Fibroblast of pulmonary artery (primary cell): ENCODE measurements at places on chromosomes 4 and X.
A peak's percentile ranks its signal among the peaks of the same experiment; 100 is the strongest.

- no peak for DNase-seq
Measured at GRCh38 chr4:146550161-146550560, 28.4 kb upstream of the SLC10A7 start.

DNA sequence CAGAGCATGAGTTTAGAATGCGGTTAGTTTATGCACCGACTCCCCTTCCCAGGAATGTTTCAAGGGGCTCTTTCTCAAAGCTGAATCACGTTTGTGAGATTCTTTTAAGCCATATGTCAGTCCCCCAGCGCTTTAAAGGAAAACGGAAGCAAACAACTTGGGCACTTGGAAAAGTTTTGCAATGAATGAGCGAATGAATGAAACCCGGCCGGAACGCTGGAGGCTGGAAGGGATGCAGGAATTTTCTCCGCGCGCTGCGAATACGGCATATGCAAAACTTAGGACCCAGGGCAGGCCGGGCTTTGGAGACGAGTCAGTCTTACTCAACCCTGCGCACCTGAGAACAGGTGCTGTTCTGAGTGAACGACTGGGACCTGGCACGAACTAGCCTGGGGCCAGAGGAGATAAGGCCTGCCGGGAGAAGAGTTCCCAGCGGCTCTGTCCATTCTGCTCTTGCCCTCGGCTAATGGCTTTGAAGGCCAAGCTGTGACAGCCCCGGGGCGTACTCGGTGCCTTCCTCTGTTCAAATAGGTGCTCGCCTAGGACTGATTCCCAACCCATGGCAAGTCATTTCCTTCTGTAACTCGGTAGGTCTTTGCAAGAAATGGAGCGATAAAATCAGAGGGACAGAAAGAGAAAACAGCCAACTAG lies 743 bp upstream of the NRK start:
- peak; percentile 35 for DNase-seq

DNA sequence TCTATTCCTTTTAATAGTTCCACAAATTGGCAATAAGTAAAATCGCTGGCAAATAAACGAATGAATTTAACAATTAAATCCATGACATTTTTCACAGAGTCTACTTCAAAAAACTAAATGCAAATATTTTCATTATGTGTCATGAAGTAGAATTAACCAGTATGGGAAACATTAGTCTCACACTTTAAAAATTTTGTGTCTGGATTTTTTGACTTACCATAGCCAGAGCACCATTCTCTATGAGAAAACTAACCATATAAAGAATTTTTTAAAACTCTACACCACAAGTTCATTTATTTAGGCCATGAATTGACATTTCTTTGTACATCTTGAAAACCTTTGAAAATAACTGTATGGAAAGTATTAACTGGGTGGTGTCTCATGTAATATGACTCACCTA lies 41.2 kb downstream of the PRDM5 start:
- DNase-seq, result no peak

- DNase-seq, result peak; percentile 67
Measured at GRCh38 chr4:14415146-14415545, 587.1 kb upstream of the CPEB2 start.

DNA sequence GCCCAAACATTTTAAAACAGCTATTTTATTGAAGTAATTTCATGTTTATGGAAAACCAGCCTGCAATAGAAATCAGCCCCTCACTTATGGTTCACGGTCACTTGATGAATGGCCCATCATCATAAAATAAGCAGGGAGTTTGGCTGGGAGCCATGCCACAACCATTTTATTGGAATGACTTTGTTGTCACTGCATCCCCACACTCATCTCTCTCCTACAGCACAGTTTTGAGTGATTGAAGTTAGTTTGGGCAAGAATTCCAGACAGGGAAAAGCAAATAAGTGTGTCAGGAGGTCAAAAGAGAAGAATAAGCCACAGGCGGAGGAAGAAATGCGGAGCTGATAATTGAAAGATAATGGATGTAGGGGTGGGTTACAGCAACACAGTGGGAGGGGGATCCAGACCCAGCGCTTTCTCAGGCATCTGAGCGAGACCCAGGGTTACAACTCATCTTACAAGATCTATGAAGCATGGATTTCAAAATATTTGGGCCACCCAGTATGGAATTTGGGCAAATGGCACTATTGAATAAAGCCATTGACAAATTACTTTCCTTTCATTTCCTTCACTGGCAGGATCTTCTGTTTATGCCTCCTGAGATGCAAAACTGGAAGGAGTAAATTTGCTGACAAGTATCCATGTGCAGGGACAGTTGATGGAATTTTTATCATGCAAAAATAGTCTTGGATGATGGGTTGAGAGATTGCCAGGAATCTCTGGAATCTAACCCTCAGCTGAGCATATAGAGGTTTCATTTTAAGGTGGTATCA lies 100.8 kb downstream of the SHROOM3 start:
- no peak for DNase-seq

- DNase-seq, result no peak
Measured at GRCh38 chrX:136766785-136767103, 14.0 kb downstream of the ARHGEF6 start.

- no peak for DNase-seq
Measured at GRCh38 chrX:7219153-7219705, 71.3 kb upstream of the PUDP start.

GRCh38 chrX:44690129-44690528 lies 147.5 kb upstream of the FUNDC1 start:
- no peak for DNase-seq

DNA sequence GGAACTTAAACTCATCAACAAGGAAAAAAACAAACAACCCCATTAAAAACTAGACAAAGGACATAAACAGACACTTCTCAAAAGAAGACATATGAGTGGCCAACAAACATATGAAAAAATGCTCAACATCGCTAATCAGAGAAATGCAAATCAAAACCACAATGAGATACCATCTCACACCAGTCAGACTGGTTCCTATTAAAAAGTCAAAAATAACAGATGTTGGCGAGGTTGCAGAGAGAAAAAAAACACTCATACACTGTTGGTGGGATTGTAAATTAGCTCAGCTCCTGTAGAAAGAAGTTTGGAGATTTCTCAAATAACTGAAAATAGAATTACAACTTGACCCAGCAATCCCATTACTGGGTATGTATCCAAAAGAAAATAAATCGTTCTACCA lies 28.7 kb downstream of the APLN start:
- no peak for DNase-seq

GRCh38 chr4:155667222-155667567 lies 547 bp downstream of the GUCY1A1 start:
- peak; percentile 7 for DNase-seq

- DNase-seq, result no peak
Measured at GRCh38 chrX:151771726-151772125, 37.2 kb downstream of the CNGA2 start.

DNA sequence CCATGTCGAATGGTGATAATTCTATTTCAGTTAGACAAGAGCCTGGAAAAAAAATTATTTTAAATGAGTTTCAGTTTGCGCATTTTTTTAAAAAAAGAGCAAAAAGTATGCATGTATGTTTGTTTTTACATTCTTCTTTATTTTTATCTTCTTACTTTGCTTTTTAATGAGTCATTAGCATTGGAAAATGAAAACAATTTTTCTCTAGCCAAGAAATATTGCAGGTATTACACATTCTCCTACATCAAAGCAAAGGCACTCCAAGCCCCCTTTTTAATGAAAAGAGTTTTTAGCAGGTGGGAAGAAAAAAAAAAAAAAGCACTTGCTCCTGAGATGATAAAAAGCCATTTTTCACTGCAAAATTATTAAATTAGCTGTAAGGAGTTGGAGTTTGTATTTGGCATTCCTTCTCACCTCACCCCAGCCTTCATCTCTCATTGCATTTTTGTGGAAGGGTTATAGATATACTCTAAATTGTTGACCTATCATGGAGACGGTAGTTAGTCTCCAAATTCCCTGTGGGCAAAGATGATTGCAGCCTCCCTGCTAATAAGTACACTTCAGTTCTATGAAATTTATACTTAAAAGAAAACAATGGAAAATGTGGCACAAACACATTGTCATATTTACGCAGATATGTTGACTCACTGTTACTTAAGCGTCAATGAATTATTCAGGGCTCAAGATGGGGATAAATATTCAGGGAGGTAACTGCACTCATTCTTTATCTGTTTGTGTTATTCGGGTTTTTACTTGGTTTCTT lies 43.8 kb downstream of the PALLD start:
- peak; percentile 26 for DNase-seq

DNA sequence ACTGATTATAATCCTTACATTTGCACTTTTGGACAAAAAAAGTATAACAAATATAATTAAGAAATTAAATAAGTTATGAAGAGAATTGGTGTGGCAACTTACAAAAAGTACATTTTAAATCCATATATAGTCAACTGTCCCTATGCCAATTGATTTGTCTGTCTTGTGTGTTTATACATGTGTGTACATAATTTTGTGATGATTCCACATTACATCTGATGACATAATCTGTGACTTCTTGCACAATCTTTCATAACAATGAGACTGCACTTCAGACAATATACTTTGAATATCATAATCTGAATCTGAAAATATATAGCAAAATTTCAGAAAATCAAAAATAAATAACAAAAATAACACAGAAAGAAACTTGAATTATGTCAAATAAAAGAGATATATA lies 953.4 kb downstream of the FAT4 start:
- peak; percentile 86 for DNase-seq

DNA sequence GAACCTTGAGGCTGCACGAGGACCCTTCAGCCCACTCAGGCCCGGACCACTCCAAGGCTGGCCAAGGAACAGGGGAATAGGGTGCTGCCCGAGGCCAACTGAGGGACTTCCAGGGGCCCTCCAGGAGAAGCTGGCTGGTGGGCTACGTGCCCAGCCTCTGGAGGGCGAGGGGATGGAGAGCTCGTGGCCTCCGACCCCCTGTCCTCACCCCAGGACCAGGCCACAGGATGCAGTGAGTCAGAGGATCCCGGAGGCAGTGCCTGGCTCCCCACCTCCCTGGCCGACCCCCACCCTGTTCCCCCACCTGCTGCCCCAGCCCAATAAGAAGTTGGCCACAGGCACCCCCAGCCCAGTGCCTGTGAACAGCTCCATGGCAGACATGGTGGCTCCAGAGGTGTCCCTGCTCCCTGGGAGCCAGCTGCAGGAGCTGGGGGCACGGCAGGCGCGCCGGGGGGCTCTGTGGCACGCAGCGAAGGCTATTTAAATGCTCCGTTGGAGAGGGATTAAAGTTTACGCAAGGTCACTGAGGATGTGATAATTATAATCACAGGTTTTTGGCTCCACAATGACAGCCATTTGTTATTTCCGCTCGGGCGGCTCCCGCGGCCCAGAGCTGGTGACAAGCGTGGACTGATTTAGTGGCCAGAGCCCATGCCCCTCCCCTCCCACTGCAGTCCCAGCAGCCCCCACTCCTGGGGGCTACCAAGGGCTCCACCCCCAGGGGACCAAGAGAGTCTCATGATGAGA lies 95.7 kb upstream of the NKX1-1 start:
- DNase-seq, result no peak

DNA sequence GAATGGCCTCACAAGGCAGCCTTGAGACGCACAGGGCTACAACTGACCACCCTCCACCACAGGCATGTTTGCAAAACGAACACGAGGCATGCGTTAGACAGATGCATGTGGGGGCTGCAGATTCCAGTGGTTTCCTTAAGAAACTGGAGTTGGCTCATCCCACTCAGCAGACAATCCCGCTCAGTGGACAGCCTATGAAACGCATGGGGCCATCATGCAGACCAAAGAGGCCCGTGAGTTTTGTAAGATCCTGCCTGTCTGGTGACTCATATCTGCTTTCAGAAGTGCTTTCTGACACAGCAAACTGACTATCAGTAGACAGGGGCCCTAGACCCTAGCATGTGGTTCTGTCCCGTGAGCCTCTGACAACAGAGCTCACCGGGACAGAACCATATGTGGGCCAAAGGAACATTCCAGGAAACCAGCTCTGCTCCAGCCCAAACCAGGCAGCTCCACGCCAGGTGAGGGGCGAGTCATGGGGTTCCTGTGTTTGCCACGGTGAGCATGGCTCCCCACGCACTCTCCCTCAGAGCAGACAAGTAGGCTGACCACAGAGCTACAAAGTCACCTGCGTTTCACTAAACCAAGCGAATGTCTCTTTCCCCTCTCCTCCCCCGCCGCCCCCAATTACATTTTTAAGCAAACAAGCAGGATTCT lies 74.4 kb downstream of the MTMR1 start:
- peak; percentile 91 for DNase-seq

DNA sequence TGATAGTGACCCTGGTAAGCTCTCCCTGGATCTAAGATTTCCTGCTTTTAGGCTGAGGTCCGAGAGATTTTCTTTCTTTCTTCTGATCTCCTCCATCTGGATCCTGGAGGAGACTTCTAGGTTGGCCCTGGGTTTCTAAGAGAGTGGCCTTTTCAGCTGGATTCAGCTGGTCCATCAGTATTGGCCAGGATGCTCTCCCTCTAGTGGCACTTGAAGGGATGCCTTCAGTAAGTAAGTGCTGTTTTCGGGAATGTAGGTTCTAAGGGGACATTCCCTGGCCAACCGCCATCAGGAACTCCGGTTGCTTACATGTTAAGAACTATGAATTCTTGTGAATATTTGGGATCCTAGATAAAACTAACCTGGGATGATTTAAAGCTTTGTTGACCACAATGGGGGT lies 56.9 kb downstream of the SERTM2 start:
- peak; percentile 25 for DNase-seq

DNA sequence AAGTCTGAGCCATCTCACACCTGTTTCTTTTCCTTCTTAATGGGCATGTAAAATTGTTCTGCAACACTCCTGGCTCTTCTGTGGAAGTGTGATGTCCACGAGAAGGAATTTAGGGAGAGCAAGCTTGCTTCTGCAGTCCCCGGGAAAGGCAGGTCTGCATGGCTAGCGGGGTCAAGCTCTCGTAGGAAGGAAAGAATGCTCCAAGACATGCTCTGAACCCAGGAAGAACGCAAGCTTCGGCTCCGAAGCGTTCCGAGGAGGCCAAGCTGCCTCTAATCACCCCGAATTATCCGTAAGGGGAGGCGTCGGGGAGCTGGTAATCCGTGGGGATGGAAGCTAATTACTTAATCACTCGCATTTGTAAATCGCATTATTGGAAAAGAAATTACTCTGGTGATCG lies 177.7 kb downstream of the CRLF2 start:
- no peak for DNase-seq

GRCh38 chr4:26181616-26182015 lies 139.2 kb upstream of the RBPJ start:
- no peak for DNase-seq

- DNase-seq, result no peak
Measured at GRCh38 chr4:168019921-168020320, 72.4 kb upstream of the ANXA10 start.

DNA sequence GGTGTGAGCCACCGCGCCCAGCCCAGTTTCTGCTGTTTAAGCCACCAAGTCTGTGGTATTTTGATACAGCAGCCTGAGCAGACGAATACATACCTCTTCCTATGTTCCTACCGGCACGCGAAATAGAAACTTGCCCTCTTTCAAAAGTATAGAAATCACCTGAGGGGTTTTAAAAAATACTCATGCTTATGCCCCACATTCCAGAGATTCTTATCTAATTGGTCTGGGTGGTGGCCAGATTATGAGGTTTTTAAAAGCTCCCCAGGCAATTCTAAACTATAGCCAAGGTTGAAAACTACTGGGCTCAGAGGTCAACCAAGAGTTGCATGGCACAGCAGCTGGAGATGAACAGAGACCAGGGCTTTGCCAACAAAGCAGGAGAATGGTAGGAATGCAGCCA lies 24.9 kb upstream of the HUWE1 start:
- DNase-seq, result no peak
